ENCODE measurements at places on chromosomes 2 and 18.

DNA sequence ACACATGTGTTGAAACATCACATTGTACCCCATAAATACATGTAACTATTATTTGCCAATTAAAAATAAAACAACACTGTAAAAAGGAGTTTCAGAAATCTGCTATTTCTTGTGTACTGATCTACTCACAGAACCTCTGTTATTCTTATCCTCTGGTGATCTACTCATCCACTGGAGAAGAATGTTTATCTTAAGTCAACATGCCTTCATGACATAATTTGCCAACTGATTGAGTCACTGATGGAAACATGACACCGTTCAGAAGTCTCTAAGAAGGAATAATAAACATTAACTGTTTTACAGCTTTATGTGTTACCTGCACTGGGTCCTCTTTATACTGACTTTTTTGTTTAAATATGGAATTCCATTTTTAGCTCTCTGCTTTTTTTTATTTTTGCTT is 555.2 kb downstream of the DCDC2C start:
- no peak for DNase-seq

GRCh38 chr2:201638326-201638725 is 5.0 kb downstream of the TMEM237 start:
- DNase-seq, result no peak

- DNase-seq, result no peak
These were observed 726 bp upstream of the CCDC88A start for GRCh38 chr2:55420439-55420725.

- peak; percentile 23 for DNase-seq
These were observed 82.3 kb downstream of the TFCP2L1 start for GRCh38 chr2:121202541-121203310.

DNA sequence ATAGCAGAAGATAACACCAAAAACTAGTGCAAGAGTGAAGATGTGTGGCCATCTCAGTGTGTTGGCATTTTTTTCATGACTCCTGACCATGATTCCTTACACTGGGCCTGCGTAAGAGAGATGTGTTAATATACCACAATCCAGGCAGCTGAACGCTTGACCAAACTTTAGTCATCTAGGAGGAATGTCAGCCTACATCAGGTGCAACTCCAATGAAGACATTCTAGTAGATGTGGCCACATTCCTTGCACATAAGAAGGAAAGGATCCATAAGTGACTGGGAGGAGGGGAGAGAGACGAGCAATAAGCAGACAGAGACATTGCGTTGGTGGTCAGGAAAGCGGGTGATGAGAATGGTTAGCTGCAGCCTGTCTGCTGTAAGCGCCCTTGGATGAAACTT is 42.6 kb downstream of the CYRIA start:
- no peak for DNase-seq

Measured in H54 (cell line).